NCI-H2227 treated with DMSO at 0.1 percent for 48 hours (cell line): ENCODE measurements at places on chromosomes 3 and 15.

DNA sequence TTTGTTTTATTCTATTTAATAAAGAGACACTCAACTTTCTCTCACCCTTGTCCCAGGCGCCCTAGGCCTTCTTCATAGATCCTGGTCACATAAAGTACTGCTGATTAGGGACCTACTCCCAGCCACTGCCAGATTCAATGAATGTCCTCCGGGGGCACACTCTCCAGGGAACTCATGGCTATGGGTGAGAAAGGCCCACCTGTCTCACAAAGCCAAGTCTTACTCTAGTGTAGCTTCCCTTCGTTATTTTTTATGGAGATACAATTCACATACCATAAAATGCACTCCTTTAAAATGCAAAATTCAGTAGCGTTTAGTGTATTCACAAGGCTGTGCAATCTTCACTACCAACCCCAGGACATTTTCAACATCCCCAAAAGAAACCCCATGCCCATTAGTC lies 87.8 kb downstream of the ADCY5 start:
- no peak for DNase-seq

- no peak for DNase-seq
Measured at GRCh38 chr3:50163572-50164455, 8.7 kb downstream of the SEMA3F start.

DNA sequence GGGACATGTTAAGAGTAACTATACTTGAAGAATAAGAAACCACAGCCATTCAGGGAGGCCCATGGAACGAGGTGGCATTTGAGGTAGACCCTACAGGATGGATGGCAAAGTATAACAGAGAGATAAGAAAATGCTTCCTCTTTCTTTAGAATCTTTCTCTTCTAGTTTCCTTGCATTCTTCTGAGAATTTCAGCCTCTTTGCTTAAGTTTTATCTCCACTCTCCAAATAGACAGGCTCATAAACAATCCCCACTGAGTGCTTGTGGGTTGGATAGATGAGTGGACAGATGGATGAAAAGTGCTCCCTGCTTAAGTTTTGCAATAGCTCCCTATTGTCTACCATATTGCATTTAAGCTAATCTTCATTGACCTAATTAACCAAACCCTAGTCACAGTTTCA lies 103.7 kb downstream of the MEX3B start:
- DNase-seq: no peak

DNA sequence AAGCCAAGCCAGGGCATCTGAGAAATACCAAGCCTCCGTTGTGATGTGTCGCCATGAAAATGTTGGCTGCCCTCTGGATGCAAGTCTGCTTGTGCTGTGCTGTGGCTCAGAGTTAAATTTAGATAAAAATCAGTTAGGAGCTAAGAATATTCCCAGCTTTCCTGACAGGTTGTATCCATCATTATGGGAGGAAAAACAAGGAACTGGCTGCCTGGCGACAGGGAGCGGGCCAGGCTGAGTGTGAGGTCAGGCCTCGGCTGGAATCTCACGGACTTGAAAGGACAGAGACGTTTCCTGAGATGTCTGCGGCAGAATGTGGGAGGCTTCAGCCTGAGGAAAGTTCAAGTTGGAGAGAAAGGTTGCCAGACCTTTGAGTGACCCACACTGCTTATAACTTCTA lies 213.8 kb downstream of the THSD4 start:
- no peak for DNase-seq

GRCh38 chr3:186983659-186984058 lies 53.3 kb downstream of the ST6GAL1 start:
- DNase-seq: no peak

- no peak for DNase-seq
Measured at GRCh38 chr15:75350601-75351361, 3.9 kb downstream of the NEIL1 start.

DNA sequence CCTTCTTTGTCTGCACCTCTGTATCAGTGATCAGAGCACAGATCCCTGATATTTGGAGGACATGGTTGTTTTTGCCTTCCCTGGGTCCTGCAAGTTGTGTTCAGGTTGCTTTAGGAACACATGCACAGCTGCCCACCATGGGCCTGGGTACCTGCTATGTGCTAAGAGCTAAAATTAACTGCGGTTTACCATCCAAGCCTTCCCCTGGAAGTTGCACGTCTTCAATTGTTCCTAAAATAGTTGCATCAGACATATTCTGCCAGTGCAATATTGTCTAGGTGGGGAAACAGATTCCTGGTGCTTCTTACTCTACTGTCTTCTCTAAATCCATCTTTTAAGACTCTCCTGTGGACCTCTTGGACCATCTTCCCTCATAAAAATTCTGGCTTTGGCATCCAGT lies 80.9 kb downstream of the PDE8A start:
- no peak for DNase-seq

- DNase-seq: no peak
Measured at GRCh38 chr15:99734575-99734974, 1.3 kb upstream of the LYSMD4 start.

GRCh38 chr3:66484106-66484844 lies 16.5 kb downstream of the LRIG1 start:
- DNase-seq: no peak

- DNase-seq: no peak
Measured at GRCh38 chr3:45261333-45262110, 35.4 kb upstream of the TMEM158 start.

DNA sequence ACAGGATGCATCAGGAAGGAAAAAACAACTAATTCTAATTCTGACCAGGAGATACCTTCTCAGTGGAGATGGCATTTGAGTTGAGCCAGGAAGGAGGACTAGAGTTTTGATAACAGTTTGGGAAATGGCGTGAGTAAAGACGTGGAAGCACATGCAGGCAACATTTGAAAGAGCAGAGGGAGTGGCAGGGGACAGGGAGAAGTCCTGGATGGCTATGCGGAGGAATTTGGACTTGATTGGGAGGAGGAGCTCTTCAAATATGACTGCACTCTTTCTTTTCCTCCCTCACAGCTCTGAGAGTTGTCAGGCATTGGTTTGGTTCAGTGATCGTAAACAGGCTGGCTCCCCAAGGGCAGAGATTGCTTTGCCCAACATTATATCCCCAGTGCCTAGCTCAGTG lies 84.0 kb upstream of the LIMD1 start:
- no peak for DNase-seq

DNA sequence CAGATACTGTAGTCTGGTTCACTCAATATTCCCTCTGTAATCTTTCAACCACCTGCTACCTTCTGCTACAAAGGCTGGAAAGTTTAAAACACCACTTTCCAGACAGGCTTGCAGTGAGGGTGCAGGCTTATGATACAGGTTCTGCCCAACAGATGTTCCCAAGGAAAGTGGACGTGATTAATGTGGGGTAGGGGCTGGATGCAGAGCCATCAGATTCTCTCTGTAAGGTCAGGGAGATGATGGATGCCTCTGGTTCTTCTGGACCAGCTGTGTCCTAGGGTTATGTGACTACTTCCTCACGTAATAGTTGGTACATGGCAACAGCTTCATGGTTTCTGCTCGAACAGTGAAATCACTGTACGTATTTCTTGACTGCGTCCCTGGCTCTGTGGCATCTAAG lies 11.1 kb downstream of the GPR176 start:
- no peak for DNase-seq

DNA sequence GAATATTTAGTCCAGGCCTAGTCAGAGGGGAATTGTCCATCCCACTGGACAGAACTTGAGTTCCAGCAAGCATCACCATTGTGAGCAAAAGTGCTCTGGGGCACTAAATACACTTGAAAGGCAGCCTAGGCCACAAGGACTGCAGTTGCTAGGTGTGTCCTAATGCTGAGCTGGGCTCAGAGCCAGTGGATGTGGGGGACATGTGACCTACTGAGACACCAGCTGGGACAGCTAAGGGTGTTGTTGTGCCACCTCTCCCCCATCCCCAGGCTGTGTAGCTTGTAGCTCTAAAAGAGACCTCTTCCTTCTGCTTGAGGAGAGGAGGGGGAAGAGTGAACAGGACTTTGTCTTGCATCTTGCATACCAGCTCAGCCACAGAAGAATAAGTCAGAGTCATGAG lies 120.9 kb downstream of the DTWD1 start:
- DNase-seq: no peak

GRCh38 chr3:146250449-146251382 lies at the start of gene PLSCR4:
Gene PLSCR4, minus strand, starts transcription at chr3:146251105. Its CDS starts 29,034 bp downstream, at chr3:146222071.
- DNase-seq: no peak

- DNase-seq: no peak
Measured at GRCh38 chr3:132220986-132221385, 96.2 kb upstream of the ACP3 start.

GRCh38 chr3:124579641-124580040 lies 150.6 kb upstream of the UMPS start:
- DNase-seq: no peak

GRCh38 chr15:76057332-76058000 lies 2.3 kb upstream of the TMEM266 start:
- peak; percentile 3 for DNase-seq

DNA sequence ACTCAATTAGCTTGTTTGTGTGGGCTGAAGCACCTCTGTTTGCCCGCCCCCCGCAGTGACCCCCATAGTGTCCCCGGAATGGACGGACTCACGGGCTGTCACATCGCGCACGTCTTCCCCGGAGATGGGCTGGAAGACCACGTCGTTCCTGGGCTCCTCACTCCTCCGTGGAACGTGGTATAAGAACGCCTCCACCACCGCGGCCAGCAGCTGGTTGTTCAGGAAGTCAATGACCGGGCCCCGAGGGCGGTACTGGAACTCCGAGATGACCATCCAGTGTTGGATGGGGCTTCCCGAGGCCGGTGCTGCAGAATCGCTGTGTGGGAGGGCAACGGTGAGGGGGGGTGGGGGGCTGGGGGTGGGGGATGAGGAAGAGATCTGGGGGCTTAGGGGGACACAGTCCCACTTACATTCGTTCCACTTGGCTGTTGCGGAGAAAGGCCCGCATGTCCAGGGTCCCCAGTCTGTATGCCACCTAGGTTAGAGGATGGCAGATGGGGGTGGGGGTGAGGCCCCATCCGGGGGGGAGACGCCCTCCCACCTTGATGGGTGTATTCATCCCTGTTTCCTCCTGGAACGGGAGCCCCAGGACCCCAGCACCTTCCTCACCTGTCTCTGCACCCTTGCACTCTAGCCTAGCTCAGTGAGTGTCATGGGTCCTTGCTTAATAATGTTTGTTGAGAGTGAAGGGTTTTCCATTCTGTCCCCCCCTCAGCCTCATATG lies 30.2 kb downstream of the MUC20 start:
- no peak for DNase-seq

GRCh38 chr3:25563601-25564000 lies 101.1 kb downstream of the TOP2B start:
- no peak for DNase-seq

DNA sequence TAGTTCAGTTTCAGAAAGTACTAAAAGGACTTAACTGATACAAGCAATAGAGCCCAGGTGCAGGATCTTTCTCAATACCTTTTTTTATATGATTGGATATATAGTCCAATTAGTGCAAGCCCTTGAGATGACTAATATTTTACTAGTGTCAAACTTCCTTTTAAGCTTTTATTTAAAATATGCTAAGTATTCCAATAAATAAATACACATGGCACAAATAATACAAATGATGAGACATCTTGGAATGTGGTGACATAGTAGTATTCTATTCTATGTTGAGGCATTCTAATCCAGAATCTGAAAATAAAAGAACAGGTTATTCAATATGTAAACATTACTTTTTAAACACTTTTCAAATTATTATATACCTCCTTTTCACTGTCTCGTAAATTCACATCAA lies 670.0 kb downstream of the SI start:
- no peak for DNase-seq

- DNase-seq: no peak
Measured at GRCh38 chr15:77724715-77725114, 92.0 kb upstream of the LINGO1 start.

- no peak for DNase-seq
Measured at GRCh38 chr3:114758831-114759699, 388.0 kb downstream of the ZBTB20 start.

DNA sequence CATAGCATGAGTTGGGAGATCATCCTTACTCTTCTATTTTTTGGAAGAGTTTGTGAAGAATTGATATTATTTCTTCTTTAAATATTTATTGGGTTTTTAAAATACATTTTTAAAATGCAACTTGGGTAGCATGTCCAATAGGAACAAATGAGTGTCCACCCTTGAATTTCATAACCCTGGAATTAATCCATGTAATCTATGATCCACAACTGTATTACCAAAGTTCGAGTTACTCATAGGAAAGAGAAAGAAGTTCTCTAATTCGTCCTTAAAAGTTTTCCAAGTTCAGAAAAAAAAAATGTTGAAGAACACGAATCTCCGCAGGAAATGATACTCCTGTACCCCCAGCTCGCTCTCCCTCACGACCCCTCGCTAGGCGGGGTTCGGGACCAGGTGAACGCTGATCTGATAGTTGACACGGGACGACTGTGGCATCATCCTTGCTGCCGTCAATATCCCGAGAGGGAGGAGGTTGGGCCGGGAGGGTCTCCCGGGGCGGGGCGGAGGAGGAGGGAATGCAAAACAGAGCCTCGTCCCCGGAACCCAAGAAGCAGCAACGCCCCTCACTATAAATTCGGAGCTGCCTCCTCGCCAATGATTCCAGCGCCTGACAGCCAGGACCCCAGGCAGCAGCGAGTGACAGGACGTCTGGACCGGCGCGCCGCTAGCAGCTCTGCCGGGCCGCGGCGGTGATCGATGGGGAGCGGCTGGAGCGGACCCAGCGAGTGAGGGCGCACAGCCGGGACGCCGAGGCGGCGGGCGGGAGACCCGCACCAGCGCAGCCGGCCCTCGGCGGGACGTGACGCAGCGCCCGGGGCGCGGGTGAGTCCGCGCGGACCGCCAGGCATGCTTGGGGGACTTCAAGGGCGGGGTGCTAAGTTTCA lies at the start of gene AGTR1:
AGTR1 (plus strand) TSS at position 598 of the 884 bp plus-strand sequence. CDS start 43,133 bp downstream, outside the sequence.
- no peak for DNase-seq

DNA sequence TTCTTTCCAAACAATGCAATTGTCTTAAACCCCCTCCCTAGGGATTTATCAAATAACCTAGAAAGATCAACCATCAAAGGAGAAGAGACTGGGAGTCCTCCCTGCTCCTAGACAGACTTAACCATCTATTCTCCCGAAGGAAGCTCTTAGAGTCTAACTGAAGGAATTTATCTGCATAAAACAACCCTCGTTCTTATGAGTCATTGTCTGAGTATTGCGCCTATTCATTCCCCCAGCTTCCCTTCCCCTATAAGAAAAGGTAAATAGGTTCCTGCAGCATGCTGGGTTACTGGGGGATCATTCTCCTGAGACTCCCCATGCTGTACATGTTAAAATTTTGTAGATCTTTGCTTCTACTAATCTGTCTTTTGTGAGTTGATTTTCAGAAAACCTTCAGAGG lies 412.7 kb downstream of the OCA2 start:
- no peak for DNase-seq

DNA sequence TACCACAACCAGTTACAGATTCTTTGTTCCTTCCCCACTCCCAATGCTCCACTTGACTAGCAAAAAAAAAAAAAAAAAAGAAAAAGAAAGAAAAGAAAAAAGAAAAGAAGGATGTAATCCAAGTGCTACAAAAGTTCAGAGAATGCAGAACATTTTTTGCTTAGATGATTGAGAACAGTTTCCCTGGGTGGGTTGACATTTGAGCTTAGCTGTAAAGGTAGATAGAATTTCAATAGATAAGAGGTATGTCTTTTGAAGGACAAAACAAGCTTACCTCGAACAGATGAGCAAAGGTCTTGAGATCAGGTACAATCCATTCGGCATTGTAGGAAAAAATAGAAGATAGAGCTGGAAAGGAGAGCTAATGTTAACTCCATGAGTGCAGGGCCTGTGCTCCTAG lies 344.6 kb upstream of the NECTIN3 start:
- DNase-seq: no peak
